ENCODE measurements at places on chromosomes 4 and X.

DNA sequence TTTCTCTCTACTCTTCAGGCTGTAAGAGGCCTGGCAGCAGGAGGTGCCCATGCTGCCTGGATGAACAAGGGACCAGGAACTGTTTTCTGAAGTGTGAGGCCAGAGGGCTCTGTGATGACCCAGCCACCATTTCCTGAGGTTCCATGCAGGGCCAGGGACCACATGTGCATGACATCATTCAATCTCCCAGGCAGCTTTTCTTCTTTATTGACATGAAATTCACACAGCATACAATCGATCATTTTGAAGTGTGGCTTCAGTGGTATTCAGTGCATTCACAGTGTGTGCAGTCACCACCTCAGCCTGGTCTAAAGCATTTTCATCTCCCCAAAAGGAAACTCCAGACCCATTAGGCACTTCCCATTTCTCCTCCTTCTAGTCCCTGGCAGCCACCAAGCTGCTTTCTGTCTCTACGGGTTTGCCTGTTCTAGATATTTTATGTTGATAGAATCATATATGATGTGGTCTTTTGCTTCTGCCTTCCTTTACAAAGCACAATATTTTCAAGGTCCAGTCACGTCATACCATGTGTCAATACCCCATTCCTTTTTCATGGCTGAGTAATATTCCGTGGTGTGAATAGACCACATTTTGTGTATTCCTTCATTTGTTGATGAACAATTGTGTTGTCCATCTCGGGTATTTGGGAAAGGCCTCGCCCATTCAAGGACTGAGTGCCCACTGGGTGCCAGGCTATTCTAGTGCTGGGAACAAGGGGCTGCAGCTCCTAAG is 93.1 kb downstream of the PSAPL1 start:
- DNase-seq: no peak

GRCh38 chrX:105876658-105877057 is 54.3 kb downstream of the NRK start:
- DNase-seq: no peak

DNA sequence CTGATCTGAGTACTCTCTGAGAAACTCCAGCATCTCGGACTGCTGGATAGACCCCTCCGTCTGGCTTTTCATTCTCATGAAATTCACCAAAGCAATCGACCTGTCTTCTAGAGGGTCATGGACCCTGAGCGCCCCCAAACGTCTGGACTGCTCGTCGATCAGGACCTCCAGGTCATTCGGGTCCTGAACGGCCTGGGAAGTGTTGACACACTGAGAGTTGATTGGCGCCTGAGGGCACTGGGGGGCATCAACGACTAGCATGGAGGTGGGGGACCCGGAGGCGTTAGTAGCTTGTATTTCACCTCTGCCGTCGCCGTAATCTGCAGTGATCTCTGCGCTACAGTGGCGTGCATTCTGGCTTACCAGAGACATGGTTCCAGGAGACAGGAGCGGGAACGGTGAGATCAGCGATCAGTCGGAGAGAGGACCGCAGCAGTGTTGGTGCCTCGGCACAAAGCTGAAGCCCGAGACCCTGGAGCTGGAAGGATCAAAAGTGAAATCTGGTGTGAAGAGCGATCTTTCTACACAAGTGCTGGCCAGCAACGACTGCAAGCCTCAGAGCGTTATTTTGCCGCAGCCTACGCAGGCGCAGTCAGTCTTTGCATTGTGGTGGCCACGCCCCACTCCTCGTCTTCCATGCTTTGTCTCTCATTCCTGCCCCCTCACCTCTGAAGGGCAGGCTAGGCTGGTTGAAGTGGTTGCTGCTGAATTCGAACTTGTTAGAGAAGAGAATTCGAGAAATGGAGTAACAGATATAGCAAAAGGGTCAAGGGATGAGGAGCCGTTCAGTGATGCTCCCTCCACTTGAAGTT is at the start of gene MAGEE2:
MAGEE2 (minus strand) TSS at position 575 of the 812 bp plus-strand sequence; CDS start at position 372, 203 bp downstream.
- DNase-seq: no peak

DNA sequence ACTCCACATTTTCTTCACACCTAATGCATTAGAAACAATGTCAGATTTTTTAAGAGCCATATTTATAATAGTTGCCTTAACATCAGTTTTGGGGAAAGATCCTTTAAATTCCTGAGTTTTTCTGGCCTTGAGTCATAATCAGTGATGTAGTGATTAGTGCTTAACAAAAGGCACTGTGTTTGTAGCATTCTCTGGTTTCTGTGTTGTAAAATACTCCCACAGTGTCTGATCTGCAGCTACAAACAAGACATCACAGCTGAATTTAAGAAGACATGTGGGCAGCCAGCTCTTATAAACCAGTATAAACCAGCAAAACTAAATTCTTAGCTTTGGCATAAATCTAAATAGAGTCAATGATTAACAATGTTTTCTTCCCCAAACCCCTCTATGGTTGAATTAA is 233.8 kb downstream of the FSTL5 start:
- DNase-seq: no peak

GRCh38 chrX:77160301-77160700 is 286.9 kb upstream of the FGF16 start:
- DNase-seq: peak; percentile 49

DNA sequence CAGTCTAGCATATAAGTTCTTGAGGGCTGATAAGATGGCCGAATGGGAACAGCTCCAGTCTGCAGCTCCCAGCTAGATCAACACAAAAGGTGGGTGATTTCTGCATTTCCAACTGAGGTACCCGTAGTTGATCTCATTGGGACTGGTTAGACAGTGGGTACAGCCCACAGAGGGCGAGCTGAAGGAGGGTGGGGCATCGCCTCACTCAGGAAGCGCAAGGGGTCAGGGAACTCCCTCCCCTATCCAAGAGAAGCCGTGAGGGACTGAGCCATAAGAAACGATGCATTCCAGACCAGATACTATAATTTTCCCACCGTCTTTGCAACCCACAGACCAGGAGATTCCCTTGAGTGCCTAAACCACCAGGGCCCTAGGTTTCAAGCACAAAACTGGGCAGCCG is 109.0 kb downstream of the RPS6KA6 start:
- no peak for DNase-seq

- DNase-seq: no peak
These were observed 1018.3 kb upstream of the LCORL start for GRCh38 chr4:19039816-19040215.

DNA sequence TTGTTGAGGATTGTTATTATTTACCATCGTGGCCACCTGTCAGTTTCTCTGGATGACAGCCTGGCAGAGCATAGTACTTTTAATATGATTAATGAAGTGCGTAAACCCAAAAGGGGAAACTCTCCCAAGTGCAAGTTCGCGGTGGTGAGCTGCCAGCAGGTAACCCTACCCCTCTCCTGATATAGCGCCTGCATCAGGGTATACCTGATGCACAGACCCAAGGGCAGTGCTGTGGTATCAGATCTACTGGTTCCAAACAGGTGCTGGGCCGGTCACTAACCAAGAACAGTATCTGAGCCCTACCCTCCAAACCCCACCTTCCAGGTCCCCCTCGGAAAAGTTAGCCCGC is 1.6 kb downstream of the RNF150 start:
- no peak for DNase-seq

DNA sequence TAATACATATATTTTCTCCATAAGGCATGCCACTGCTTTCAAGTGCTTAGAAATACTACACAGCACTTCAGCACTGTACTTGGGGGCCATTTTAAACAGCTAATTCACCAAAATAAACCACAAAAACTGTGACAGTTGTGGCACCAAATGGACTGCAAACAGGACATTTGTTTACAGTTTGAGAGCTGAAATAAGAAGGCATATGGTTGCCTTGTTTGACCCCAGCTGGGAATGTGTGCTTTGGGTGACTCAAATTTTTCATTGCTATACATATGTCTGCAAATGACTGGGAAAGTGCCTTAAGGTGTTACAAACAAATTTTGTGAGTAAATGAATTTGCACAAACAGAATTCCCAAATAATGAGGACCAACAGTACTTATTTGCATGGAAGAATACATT is 124.2 kb downstream of the BANK1 start:
- DNase-seq: no peak

DNA sequence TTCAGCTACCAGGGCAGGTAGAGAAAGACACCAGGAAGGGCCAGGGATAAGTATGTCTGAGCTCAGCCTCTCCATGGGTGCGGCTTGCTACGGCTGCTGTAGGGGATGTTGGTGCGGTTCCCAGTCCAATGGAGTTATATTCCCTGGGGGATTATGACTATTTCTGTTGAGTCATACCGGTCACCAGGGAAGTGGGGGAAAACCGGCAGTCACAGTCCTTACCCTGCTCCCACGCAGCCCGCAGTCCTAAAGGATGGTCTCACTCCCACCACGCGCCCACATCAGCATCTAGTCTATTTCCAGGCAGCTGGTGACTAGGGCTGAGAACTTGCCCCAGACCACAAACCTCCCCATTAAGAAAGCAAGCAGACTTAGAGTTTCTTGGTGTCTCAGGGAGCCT is 191.6 kb downstream of the VEGFC start:
- no peak for DNase-seq

- no peak for DNase-seq
These were observed 2.8 kb upstream of the HAUS7 start for GRCh38 chrX:153473126-153473525.

- DNase-seq: no peak
These were observed 8.3 kb downstream of the S100G start for GRCh38 chrX:16658284-16658683.

- DNase-seq: no peak
These were observed 9.1 kb downstream of the CYP4V2 start for GRCh38 chr4:186200516-186200915.

DNA sequence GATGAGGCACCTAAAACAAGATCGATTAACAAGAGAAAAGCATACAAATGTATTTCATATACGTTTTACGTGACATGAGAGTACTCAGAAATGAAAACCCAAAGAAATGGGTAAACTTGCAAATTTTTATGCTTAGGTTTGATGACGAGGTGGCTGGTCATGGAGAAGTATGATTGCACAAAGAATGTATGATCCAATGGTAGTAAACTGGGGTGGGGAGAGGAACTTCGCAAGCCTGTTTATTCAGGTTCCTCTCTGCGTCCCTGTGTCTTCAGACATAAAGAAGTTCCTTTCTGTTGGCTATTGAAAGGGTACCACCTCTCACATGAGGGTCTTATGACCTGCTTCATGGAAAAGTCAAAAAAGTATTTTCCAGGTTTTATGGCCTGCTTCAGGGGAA is 309.2 kb downstream of the BCOR start:
- DNase-seq: no peak

DNA sequence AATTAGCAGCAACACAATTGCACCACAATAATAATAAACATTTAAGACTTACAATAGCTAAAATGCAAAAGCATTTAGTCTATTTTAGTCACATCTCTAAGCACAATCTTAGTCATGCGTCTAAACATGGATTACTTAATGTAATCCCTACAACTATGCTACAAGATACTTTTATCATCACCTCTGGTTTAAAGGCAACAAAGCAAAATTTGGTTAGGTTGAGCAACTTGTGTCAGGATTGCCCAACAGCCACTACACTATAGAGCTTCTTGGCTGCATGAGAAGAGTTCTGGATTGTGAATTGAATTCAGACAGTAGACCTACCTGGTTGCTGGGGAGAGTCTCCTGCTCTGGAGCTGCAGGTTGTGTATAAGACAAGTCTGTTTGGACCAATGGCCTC is 146.5 kb upstream of the PUDP start:
- DNase-seq: no peak

DNA sequence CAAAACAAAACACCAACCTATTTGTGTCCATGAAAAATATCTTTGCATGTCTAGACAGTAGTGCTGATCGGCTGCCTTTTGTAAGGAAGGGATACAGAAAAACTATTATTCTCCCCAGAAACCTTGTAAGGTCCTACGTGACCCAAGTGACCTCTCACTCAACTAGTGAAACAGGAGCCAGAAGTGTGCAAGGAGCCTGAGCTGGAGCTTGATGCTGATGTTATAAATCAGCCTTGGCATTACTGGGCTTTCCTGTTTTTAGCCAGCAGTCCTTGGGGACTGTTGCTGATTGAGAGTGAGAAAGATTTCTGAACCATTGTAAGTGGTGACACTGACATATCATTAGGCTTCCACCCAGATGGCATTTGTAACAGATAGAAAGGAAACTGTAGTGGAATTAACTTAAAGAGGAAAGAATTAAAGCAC is 100.8 kb upstream of the LIMCH1 start:
- DNase-seq: no peak

- no peak for DNase-seq
These were observed 835 bp downstream of the TMEM185A start for GRCh38 chrX:149630681-149631233.

DNA sequence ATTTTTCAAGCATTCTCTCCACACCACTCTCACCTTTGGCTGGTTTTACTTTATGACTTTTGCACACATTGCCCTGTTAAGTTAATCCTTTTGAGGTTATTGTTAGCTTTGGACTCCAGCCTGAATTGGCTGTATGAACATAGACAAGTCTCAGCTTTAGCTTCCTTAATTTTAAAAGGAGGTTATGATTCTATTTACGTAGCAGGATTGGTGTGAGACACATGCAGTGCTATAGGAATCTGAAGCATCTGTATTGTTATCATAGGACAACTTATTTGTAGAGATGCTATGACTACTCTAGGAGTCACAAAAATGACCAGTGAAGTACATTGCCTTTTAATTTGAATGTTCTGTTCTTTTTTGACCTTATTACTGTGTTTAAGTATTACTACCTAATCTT is 15.7 kb downstream of the PGAM4 start:
- DNase-seq: no peak

DNA sequence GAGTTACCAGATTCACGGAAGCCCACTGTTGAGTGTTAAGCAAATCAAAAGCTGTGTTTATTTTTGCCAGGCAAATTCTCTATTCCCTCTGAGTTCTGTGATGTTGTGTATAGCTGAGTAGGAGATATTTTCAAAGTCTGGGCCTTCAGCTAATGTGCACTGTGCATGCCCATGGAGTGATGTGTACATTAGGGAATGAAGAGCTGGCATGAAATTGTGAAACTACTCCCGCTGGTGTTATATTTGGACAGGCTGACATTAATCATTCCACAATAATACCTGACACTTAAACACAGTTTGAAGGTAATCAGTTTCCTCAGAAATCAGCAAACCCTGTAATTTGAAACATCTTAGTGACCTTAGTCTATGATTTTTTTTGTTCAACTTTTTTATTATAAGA is 88.1 kb upstream of the MBNL3 start:
- no peak for DNase-seq

GRCh38 chrX:109873983-109874382 is 128.9 kb upstream of the TMEM164 start:
- DNase-seq: no peak

- no peak for DNase-seq
These were observed 449.7 kb downstream of the PCDH10 start for GRCh38 chr4:133598779-133599178.

GRCh38 chr4:7623468-7623867 is 188.7 kb upstream of the PSAPL1 start:
- no peak for DNase-seq

GRCh38 chr4:94448815-94449375 is 2.8 kb upstream of the PDLIM5 start:
- DNase-seq: no peak

GRCh38 chr4:84938316-84938715 is 28.2 kb downstream of the WDFY3 start:
- DNase-seq: no peak

DNA sequence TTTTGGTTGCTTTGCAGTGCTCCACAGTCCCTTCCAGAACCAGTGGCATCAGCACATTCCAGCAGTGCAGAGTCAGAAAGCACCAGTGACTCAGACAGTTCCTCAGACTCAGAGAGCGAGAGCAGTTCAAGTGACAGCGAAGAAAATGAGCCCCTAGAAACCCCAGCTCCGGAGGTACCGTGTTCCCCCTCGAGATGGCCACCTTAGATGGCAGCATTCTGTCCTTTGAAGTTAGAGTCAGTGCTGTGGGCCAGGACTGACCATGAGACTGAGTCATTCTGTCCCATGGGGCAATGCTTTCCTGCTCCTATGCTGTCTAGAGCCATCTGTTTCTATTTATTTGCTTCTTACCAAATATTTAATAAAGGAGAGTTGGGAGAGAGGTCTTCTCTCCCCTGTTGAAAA is 112.3 kb downstream of the KLHL8 start:
- no peak for DNase-seq
